ENCODE measurements at places on chromosomes 12 and 14.
A peak's percentile ranks its signal among the peaks of the same experiment; 100 is the strongest.

DNA sequence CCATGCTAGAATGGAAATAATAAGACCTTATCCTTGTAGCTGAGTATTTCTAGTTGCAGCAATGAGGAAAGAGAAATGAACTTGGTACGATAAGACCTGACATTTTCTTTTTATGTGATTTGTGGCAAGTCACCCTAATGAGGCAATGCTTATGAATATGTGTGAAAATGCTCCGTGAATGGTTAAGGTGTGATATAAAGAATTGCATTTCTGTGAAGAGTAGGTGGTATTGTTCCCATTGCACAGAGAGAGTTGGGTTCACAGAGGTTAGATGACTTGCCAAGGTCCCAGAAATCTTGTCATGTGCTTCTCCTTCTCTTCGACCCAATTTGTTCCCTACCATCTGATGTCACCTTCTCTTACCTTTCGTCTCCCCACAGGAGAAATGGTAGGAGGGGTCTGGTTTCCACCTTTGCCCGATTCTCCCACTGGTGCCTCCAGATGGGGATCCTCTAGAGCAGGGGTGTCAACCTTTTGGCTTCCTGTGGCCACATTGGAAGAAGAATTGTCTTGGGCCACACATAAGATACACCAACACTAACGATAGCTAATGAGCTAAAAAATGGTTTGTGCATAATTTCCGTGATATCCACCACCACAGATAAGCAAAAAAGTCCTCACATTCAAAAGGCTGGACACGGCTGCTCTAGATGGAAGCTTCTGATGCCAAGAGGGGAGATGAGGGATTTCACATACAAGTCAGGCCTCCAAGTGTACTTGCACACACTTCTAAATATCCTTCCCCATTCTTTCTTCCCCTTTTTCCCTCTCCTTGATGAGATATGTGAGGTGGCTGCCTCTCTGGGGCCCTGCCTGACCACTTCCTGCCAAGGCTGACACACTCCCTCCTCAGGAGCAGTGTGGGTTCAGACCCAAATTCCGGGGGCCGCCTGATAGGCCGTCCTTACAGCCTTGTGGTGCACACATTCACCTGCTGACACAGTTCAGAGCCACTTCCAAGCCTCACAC is 96.1 kb downstream of the PLXNC1 start:
- DNase-seq: peak; percentile 15

DNA sequence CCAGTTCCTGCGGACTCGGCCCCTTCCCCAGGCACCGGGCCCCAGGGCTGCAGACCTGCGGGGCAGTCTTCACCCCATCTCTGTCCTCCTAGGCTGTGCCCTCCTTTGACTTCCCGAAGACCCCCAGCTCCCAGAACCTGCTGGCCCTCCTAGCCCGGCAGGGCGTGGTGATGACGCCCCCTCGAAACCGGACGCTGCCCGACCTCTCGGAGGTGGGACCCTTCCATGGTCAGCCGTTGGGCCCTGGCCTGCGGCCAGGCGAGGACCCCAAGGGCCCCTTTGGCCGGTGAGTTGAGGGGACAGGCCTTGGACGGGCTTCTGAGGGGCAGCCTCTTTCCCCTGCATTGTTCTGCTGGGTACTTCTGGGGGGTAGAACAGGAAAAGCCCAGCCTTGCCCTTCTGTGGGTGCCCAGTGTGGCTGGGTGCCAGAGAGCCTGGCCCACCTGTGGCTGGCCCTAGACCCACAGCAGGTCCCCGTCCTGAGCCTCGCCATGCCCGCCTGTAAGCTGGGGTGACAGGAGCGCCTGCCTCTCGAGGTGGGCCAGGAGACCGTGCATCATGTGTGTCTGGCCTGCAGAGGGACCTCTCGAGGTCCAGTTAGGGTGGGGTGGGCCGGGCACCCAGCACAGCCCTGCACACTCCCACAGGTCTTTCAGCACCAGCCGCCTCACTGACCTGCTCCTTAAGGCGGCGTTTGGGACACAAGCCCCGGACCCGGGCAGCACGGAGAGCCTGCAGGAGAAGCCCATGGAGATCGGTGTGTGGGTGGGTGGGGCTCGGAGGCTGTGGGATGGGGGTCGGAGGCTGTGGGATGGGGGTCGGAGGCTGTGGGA is 12.6 kb upstream of the PUS1 start:
- no peak for DNase-seq

- no peak for DNase-seq
These were observed 30.7 kb downstream of the OTOGL start for GRCh38 chr12:80129895-80130530.

DNA sequence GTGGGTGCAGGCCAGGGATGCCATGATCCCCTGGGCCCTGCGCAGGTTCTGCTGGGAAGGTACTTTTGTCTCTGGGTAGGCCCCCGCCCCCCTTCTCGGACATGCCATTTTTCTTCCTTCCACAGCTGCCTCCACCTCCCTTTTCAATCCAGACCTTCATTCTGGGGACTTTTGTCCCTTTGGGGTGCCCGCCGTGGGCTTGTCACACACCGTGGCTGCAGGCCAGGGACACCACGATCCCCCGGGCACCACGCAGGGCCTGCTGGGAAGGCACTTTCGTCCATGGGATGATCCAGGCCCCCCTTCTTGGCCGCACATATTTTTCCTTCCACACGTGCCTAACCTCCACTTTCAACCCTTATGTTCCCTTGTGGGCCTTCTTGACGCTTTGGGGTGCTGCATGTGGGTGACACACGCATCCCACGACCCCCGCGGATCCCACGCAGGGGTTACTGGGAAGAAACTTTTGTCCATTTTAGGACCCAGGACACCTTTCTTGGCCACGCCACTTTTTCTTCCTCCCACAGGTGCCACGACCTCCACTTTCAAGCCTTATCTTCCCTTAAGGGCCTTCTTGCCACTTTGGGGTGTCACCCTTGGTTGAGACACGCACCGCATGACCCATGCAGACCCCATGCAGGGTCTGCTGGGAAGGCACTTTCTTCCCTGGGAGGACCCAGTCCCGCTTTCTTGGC is 272.5 kb downstream of the ALG10 start:
- no peak for DNase-seq

GRCh38 chr12:103751171-103751570 is 89.9 kb downstream of the NT5DC3 start:
- no peak for DNase-seq

DNA sequence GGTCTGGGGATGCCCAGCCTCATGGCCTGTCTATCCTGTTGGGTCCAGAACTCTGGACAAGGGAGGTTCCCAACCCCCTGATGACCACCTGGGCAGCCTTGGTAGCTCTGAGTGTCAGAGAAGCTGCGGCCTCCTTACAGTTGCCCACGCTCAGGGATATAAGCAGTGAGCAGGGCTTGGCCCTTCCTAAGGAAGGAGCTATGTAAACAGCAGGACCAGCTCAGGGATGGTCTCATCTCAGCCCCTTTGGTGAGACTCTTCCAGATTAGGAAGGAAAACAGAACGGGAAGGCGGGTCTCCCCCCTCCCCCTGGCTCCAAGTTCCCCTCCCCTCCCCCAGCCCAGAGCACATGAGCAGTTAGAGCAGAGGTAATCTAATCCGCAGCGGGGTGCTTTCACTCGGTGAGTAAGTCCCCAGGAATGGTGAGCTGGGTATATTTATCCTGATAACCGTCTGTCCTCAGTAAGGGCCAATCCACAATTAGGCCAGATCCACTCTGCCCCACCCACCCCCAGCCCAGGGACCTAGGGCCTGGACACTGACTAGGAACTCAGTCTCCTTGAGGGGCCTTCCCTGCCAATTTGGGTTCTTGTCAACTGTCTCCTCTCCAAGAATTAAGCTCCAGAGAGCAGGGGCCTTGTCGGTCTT is 29.5 kb upstream of the RPLP0 start:
- no peak for DNase-seq

- DNase-seq: peak; percentile 14
These were observed 622 bp downstream of the TECPR2 start for GRCh38 chr14:102363182-102363943.

- DNase-seq: no peak
These were observed 37.5 kb upstream of the CORO1C start for GRCh38 chr12:108768591-108769500.

- DNase-seq: peak; percentile 8
These were observed 19.6 kb upstream of the LRP1-AS start for GRCh38 chr12:57166971-57167371.

DNA sequence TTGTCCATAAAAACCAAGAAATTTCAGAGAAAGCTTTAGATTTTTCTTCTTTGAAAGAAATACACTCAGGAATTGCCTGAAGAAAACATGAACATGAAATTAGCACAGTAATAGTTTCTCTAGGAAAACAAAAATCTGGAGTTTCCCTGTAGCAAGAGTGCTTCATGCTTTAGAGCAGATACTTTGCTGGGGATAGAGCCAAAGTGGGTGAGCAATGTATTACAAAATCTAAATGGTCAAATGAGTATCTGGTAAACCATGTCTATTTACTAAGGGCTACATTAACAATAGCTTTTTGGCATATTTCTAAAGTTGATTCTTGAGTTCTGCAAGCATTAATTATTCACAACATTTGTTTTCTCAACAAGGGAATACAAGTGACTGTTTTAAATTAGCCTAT is 26.2 kb downstream of the AVPR1A start:
- no peak for DNase-seq

Measured in stimulated activated CD8-positive, alpha-beta memory T cell treated with anti-CD3 and anti-CD28 coated beads, Interleukin-7, amount 100 ng/mL, for 4 hours (primary cell).